ENCODE measurements at places on chromosomes 5 and 9.

GRCh38 chr9:138080979-138081378 is 203.4 kb downstream of the CACNA1B start:
- no peak for DNase-seq

GRCh38 chr9:135811801-135812200 is 95.5 kb downstream of the CAMSAP1 start:
- DNase-seq: no peak

GRCh38 chr5:6902094-6902493 is 188.9 kb downstream of the TENT4A start:
- DNase-seq: no peak

- DNase-seq: peak; percentile 70
Measured at GRCh38 chr9:98117984-98118639, 910 bp downstream of the TRIM14 start.

DNA sequence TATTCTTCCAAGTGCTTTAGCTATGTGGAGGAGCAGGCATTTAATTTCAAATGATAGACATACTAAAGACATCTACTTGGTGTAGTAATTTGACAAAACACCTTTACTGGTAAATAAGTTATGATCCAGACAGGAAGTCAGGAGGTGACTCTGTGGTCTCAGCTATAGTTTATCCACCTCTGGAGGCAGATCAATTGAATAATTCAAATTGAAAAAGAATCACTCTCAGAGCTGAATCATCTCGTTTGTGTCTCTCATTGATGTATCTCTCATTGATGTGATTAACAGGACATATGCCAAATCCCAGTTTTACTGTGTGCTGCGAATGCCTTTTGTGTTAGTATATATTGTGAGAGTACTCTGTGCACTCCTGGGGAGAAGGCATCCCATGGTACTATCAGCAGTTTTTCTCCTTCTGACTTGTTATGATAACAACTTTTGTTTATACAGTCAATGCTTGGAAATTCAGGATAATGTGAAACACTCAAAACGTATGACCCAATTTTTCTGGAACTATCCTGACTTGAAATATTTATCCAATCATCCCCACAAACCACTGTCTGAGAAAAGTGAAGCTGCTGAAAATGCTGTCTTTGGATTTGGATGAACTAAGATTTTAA is 48.5 kb upstream of the DAB2 start:
- no peak for DNase-seq

DNA sequence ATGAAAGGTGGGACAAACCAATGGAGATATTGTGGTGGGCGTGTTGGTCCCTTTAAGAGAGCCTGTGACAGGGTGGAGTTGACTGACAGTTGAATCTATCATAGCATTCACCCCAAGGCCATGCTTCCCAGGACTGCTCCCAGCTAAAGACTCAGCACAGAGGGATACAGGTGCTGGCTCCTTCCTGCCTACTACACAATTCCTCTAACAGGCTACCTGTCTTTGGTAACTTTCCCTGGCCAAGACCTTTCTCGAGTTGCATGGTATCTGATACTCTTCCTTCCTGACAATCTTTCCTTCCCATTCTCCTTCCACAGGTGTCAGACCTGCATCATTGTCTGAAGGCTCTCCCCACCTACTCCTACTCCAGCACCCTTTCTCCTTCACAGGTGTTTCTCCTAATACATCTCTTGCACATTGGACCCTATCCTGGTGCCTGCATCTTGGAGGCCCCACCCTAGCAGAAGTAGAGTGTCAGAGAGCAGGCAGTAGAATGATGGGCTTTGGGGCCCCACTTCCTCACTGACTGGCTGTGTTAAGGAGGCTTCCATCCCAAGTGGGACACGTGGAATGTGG is 120.7 kb upstream of the ALDH1B1 start:
- DNase-seq: no peak

DNA sequence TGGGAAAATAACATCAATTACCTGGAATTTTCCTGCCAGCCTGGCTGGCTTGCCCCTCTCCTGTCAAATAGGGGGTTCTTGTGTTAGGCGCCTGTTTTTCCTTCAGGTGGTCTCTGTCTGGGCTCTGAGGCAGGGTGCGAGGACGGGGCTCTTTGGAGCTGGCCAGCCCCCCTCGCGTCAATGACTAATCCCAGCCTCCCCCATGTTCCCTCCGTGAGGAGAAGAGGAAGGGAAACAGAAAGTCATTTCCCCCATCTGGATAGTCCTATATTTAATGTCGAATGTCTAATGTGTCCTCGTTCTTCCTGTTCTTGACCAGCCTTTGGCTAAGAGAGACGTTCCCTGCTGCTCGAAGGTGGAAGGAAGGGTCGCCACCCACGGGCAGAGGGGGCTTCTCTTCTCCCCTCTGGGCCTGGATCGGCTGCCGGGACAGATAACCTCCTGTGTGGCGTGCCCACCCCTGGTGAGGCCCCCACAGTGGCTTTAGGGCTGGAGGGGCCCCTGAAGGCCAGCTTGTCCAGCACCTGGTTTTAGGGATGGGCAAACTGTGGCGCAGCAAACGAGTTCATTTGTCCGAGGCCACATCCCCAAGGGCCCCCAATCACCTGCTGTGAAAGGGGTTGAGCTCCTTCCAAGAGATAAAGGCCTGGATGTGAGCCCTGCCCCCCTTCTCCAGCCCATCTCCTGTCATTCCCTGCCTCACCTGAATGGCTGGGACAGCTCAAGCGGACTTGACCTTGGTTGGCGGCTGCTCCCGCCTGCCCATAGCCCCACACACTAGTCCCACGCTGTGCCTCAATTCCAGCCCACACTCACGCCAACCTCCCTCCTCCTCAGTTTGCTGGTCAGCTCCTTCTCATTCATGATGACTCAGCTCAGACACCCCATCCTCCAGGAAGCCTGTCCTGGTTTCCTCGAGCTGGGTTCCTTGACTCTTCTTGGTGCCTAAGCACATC is 35.9 kb upstream of the UNC5A start:
- DNase-seq: no peak

DNA sequence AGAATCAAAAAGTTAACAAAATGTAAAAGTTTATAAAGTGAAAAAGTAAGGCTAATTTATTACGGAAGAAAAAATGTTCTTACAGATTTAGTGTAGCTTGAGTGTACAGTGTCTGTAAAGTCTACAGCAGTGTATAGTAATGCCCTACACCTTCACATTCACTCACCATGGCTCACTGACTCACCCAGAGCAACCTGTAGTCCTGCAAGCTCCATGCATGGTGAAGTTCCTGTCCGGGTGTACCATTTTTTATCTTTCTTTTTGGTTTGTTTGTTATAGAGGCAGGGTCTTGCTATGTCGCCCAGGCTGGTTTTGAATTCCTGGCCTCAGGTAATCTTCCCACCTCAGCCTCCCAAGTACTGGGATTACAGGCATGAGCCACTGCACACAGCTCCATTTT is 93.6 kb downstream of the MED27 start:
- DNase-seq: no peak

DNA sequence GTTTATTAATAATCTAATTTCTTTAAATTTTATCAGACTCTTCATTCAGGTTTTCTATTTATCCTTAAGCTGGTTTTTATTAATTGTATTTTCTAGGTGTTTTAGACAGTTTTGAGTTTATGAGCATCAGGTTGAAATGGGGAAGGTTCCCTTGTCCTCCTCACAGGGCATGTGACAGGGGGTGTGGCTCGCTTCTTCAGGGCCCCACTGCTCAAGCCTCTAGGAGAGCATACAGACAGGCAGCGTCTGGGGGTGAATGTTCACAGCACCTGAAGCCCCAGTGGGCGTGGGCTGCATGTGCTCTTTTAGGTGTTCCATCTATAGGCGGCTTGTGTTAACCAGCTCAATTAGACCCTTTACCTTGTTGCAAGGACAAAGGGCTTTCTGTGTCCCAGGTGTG is 78.2 kb upstream of the RUFY1 start:
- DNase-seq: no peak

DNA sequence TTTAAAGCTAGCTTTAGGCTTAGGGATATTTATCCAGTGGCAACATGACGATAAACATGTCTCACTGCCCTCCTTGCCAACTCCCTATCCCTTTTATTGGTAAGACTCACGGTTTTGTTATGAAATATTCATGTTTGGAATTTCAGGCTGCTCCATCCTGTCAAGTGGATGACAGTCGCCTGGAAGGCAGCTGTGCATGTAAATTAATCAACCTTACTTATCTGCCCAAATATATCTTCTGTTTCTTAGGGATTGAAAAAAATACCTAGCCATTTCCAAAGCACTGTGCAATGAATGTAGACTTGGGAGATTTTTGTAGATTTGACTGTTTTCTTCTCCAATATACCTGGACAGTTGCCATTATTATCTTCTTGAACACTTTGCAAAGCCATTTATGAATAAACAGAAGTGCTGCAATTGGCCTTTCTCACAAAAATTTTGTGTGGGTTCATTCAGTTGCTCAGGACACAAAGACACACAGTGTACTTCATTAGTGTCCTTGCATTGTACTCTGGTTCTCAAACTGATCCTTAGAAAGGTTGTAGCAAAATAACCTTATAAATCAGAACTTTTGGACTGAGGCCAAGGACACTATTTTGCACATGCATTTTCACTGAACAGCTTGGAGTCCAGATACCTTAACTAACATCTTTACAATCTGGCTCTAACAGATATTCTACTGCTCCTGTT is 889.4 kb upstream of the SEMA6A start:
- no peak for DNase-seq

DNA sequence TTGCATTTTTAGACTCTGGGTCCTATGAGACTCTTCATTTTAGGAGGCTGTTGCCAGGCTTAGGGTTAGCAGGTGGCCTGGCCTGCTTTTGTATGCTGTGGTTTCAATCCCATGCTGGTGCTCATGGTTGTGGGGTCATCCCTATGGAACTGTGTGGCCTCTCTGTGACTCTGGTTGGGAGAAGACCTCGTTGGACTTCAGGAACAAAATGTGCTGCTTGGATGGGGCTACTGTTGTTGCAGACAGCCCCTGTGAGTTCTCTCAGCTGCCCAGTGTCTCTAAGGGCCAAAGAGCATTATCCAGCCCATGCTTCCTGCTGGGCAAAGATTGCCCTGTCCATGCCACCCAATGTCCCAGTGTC is 169.5 kb upstream of the S1PR3 start:
- DNase-seq: no peak

DNA sequence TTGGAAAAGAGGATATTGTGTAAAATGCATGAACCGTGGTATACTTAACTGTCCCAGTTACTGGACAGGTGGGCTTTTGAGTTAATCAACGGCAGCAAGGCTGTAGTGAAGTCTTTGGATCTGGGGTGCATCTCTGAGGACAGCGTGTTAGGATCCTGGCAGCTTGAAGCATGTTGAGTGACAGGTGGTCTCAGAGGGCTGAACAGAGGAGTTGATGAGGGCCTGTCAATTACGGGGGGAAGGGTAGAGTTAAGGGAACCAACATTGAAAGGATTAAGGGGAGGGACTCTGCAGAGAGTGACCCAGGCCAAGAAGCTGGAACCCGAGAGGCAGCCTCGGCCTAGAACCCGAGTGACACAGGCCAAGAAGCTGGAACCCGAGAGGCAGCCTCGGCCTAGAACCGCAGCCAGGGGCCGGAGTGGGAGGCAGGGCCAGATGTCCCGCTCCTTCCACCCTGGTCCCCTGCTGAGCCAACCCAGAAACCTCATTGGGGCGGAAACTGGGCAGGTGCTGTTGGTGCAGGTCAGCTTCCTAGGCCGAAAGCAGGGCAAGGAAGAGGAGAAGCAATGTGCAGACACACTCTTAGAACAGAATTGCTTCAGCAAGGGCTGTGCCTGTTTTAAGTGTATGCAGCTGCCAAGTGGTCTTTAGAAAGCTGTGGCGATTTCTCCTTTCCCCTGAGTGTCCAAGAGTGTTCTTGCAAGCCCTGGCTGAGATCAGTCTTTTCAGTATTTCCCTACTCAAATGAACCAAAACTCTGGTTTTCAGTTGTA is 62.0 kb downstream of the ANKRD33B start:
- DNase-seq: no peak

GRCh38 chr9:96214635-96215034 is 87.3 kb downstream of the HSD17B3 start:
- DNase-seq: no peak

GRCh38 chr5:109567374-109568044 is 122.2 kb upstream of the MAN2A1 start:
- no peak for DNase-seq

DNA sequence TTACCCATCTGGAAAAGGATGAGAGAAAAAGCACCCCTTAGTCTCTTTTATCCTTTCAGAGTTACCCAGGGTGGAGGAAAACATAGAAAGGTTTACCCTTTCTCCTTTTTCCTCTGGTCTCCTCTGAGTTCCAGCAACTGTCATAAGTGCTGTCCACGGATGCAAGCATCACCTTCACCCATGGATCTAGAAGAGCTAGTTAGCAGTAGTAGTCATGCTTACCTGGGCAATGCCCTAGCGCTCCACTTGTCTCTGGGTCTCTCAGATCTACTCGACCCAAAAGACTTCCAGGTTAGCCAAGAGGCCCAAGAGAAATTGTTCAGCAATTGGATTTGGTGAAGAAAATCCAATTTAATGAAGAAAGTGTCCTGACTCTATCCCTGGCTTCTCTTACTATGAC is 656.2 kb upstream of the PTPRD start:
- DNase-seq: no peak

GRCh38 chr5:53545744-53546143 is 14.7 kb upstream of the NDUFS4 start:
- no peak for DNase-seq

GRCh38 chr5:134139891-134140469 is 25.5 kb downstream of the TCF7 start:
- DNase-seq: no peak

GRCh38 chr9:87573841-87574342 is 76.2 kb downstream of the DAPK1 start:
- no peak for DNase-seq

DNA sequence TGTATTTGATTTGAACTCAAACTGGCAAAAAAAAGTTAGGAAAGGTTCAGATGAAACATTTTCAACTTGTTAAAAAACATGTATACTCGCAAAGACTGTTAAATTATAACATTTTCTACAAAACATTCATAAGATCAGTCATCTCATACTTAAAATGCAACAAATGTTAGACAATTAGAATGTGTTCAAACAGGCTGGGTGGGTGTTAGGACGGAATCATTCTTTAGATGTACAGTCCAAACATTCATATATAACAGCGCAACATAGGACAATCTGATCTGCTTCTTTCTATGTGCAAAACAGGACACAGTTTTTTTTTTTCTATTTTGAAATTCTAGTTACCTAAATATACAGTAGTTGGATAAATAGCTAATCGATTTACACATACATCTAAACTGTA is 22.2 kb downstream of the IL4 start:
- DNase-seq: no peak

DNA sequence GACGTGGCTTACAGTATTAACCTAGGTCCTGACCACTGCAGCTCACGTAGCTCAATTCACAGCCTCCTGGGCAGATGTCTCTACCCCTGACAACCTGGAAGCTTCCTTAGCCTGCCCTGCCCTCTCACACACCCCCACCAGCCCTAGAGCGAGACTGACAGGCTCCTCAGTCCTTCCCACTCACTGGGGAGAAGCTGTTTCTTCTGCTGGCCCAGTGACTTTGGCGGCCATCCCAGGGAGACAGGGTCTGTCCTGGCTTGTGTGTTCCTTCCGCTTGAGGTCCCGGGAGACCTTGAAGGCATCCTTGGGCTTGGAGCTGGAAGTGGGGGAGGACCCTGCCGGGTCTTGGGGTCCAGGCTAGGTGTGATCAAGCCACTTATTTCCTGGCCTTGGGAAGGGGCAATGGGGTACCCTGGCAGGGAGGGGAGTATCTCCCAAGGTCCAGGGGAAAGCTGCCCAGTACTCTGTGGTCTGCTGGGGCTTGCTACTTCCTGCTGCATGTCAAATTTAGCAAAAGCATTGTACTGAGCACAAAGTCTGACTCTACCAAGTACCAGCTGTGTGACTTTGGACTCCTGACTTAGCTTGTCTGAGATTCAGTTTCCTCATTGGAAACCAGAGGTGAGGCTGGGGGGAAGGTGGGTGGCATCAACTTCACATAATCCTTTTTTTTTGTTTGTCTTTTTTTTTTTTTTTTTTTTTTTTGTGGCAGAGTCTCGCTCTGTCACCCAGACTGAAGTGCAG is 1.9 kb downstream of the MIGA2 start:
- DNase-seq: no peak
